Posterior vena cava (tissue), 2 donors: ENCODE measurements at places on chromosomes 12 and 14. TPM values are rescaled to one million over a fixed set of nuclear protein-coding genes. Genes with fewer than 3 reads are reported as not detected.

- no peak for DNase-seq
These were observed 28.8 kb downstream of the PROX2 start for GRCh38 chr14:74846968-74847665.

DNA sequence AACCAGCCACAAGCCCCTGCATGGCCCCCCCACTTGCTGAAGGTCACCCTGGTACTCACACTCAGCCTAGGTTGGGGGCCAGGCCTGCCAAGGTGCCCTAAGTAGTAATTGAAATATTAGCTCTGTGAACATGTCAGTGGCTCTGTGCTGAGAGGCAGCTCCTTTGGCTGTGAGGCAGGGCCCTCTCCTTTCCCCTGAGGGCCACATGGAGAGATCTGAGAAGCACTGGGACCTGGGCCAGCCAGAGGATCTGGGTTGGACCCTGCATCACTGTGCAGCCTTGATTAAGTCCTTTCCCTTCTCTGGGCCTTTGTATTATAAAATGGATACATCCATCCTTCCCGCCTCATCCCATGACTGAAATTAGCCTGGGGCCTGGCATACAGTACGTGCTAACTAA, 58.0 kb upstream of the FAM222A start:
- DNase-seq = no peak

DNA sequence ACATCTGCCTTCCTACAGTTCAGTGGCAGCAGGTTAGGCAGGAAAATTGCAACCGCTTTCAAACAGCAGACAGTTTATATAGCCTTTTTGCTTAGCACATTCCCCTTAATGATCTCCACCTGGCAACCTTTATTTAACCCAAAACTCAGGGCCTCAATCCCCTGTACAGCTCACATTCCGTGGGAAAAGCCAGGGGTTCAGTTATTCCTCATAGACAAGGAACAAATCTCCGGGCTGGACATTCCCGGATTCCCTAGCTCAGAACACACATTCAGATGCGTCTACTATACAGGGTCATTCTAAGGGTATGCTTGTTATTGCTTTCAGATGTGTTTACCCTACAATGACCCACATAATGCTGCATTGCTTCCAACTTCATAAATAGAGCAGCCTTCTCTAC, 73.8 kb upstream of the DCN start:
- no peak for DNase-seq

DNA sequence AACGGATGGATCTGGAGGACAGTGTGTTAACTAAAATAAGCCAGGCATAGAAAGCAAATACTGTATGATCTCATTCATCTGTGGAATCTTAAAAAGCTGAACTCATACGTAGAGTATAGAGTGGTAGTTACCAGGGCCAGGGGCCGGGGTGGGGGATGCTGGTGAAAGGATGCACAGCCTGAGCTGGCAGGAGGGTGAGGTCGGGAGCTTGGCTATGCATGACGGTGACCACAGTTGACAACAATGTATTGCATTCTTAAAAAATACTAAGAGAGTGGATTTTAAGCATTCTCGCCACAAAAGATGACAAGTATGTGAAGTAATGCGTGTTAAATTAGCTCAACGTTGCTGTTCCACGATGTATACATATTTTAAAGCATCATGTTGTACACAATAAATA, 351.3 kb downstream of the TMEM121 start:
- DNase-seq = no peak

SLC4A8 gene
- total RNA-seq = 0.79 TPM

DENND5B gene
- 19.7 TPM for total RNA-seq

- DNase-seq = no peak
These were observed 114.0 kb upstream of the KRAS start for GRCh38 chr12:25364529-25365339.
